ENCODE measurements at places on chromosomes 11 and 22. TPM values are rescaled to one million over a fixed set of nuclear protein-coding genes. Genes with fewer than 3 reads are reported as not detected.

GRCh38 chr22:37284126-37284804, 2.0 kb downstream of the CYTH4 start:
- no peak for DNase-seq

The TPBGL gene
- total RNA-seq = not detected

DNA sequence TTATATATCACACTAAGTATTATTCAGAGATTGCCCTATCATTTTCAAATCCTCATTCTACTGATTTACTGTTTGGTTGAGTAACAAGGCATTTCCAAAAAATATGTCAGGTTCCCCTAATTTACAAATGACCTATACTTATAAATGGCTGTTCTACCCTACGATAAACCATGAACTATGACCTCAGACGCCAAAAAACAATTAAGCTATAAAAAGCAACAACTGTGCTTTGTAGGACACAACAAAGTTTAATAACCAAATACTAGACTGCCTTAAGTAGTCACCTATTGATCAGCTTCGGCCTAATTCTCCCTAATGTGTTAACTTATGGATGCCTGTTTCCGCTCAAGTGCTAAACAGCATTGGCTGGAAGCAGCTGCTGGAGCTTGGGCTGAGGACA, 53.2 kb downstream of the PICALM start:
- no peak for DNase-seq

DNA sequence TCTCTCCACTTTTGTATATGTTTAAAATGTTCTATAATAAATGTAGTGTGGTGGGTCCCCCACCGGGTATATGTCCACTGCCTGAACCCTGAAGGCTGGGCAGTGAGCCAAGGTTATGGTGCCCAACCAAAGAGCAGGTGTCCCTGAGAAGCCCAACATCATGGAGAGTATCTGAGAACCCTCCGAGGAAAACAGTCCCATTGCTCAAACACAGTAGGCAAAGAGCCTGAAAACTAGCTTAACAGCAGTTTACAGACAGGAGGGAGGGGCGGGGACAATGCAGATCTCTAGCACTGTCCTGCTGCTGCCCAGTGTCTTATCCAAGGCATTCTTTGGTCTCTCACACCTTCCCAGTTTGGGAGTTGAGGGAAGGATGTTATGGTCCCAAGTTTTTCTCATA, 91.0 kb downstream of the TMPRSS5 start:
- DNase-seq = no peak

DNA sequence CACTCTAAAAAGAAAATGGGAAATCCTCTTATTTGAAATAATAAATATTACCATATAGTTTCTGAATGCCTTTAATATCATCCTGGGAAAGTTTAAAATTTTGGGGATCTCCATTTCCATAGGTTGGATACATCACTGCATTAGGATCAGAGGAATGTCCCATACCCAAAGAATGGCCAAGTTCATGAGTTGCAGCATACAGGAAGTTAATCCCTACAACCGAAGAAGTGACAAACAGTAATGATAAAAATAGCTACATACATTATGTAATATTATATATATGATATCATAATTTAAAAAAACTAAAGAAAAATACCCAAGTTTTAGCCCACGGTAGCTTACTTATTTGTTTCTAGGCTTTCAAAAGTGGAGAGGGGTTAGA, 7.4 kb downstream of the MMP7 start:
- DNase-seq = no peak

GRCh38 chr11:132631989-132632388, 900.3 kb downstream of the OPCML start:
- no peak for DNase-seq

DNA sequence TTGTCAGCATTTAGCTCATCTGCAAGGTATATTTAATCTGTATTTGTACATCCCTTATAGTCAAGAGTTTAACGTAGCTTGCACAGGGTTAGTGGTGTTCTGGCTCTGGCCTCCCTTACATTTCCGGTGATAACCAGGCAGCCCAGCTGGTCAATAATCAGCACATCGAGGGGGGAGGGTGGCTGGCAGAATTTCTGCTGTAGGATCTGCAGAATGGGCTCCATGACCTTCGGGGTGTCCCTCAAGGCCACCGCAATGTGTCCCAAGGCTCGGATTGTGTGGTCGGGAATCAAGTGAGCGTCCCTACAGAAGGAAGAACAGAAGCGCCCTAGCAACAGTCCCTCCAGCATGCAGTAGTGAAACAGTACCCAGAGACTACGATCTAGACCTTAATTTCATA, 25.1 kb downstream of the SERPIND1 start:
- DNase-seq = no peak

The SCN3B gene
- total RNA-seq = 0.05 TPM

DNA sequence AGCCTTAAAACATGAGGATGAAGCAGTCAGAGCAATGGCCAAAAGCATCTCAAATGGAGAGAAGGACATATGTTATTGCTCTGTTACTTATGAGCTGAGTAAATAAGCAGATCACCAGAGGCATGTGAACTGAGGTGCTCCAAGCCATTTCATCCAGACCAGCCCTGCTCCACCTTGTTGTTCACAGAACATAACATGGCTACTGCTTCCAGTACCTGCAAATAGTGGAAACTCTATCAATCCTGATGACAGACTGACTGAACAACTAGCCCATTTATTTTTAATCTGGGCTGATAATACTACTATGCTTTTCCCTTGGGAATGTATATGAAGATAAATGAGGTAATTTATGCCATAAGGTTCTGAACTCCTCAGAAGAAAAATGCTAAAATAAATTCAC, 1164.7 kb downstream of the FAM181B start:
- DNase-seq = no peak

DNA sequence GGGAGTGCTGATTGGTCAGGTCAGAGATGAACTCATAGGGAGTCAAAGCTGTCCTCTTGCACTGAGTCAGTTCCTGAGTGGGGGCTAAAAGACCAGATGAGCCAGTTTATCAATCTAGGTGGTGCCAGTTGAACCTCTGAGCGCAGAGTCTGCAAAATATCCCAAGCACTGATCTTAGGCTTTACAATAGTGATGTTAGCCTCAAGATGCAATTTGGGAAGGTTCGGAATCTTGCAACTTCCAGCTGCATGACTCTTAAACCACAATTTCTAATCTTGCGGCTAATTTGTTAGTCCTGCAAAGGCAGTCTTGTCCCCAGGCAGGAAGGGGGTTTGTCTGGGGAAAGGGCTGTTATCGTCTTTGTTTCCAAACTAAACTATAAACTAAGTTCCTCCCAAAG, 92.3 kb upstream of the PARVA start:
- peak; percentile 99 for DNase-seq

GRCh38 chr11:46588915-46589314, 4.9 kb downstream of the AMBRA1 start:
- no peak for DNase-seq

The TMEM184B gene
- total RNA-seq = 21.5 TPM

DNA sequence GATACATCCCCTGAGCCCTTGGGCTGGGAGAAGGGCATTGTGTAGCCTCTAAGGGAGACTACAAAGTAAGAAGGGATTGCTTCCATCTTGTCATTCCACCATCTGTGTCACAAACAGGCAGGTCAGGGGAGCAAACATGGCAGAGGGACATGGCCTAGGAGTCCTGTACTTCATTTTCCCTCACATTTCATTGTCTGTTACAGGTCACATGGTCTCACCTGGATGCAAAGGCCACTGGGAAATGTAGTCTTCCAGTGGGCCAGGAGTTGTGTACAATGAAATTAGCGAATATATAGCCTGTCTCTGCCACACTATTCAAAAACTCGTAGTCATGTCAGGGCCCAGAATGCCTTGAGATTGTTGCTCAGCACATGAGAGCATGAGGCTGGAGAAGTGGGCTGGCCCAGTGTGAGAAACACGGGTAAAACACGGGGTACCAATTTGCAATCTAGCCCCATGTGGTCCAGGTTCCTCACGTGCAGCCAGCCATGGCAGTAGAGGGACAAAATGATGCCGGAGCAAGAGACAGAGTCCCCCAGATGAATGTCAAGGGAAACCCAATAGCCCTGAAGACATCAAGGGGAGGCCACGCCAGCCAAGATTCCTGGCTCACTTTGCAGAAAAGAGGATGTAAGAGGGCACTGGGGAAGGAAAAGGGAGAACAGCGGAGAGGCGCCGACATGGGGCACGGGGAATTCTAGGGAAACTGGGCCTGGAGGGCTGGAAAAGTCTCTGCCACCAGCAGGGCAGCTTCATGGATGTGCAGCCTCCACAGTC, 47.7 kb upstream of the EMID1 start:
- no peak for DNase-seq

The MISFA gene
- 8.2 TPM for total RNA-seq

GRCh38 chr22:32623943-32624342, 149.3 kb downstream of the FBXO7 start:
- no peak for DNase-seq

The C22orf23 gene
- not detected for total RNA-seq

DNA sequence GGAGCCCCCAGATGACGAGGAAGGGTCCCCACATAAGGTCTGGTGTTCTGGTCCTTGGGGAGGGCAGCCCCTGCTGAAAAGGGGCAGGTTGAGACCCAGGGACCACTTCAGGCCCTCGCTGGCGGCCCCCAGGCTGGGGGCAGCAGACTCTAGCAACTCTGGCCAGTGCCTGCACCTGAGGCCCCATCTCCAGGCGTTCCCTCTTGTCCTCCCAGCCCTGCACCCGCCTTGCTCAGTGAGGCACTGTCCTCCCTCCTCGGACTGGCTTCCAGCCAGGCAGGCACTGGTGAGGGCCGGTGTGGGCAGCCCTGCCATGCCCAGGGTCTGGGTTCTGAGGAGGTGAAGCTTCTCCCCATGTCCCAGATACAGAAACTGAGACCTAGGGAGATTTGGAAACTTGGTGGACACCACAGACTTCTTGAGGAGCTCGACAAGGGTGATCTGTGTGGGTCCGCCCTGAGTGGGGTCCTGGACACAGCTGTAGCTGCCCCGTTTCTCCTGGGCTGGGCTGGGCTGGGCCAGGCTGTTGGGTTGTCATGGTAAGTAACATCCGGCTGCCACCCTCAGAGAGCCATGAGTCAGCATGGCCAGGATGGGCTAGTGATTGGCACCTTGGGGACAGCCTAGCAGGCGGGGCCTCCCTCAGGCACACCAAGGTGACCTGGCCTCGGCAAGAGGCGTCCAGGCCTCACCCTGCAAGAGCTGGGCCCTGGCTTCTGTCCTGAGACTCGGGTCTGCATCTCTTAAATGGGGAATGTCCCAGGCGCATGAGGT, 11.1 kb upstream of the PHLDA2 start:
- peak; percentile 95 for DNase-seq

The ANKK1 gene
- not detected for total RNA-seq

The TRABD gene
- 19.2 TPM for total RNA-seq

The NLRP10 gene
- 0.16 TPM for total RNA-seq

The C1QTNF6 gene
- 2.1 TPM for total RNA-seq

DNA sequence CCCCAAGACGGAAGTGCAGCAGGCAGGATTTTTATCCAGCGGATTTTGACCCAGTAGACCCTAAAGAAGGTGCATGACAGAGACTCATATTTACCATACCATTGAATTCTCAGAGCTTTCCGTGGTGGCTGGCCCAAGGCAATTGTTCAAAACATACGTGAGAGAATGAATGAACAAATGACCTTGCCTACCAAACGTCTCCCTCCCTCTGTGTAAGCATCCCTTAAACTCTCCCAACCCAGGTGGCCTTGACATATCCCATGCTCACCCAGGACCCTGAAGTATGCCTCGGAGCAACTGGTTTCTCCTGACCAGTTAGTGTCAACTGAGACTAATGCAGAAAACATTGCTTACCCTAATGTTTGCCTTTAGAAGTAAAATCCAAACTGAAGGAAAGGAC, 154.9 kb downstream of the TEAD1 start:
- DNase-seq = no peak

The BDNF gene
- total RNA-seq = 12.7 TPM

The GALR3 gene
- total RNA-seq = not detected

GRCh38 chr11:108960501-108960900, 295.6 kb downstream of the DDX10 start:
- peak; percentile 43 for DNase-seq

GRCh38 chr22:25645266-25645665, 80.8 kb downstream of the GRK3 start:
- no peak for DNase-seq

The IL17REL gene
- total RNA-seq = not detected

DNA sequence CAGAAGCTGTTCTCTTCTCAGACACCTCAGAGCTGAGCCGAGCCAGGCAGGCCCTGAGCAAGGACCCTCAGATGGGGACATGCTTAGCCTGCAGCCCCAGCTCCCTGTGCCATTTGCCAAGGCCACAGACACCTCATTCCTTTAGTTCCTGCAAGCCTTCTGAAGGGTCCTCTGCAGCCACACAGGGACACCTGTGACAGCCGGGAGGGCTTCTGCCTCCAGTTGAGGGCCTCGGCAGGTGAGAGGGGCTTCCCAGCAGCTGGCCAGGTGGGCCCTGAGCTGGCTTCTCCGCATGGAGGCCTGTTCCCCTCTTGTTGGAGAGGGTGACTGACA, 18.2 kb downstream of the INCENP start:
- no peak for DNase-seq

GRCh38 chr11:2090172-2091111, 48.7 kb downstream of the IGF2 start:
- DNase-seq = no peak

GRCh38 chr11:82556210-82556609, 177.5 kb downstream of the FAM181B start:
- DNase-seq = no peak

The HEPHL1 gene
- total RNA-seq = not detected

The APOL4 gene
- total RNA-seq = not detected

DNA sequence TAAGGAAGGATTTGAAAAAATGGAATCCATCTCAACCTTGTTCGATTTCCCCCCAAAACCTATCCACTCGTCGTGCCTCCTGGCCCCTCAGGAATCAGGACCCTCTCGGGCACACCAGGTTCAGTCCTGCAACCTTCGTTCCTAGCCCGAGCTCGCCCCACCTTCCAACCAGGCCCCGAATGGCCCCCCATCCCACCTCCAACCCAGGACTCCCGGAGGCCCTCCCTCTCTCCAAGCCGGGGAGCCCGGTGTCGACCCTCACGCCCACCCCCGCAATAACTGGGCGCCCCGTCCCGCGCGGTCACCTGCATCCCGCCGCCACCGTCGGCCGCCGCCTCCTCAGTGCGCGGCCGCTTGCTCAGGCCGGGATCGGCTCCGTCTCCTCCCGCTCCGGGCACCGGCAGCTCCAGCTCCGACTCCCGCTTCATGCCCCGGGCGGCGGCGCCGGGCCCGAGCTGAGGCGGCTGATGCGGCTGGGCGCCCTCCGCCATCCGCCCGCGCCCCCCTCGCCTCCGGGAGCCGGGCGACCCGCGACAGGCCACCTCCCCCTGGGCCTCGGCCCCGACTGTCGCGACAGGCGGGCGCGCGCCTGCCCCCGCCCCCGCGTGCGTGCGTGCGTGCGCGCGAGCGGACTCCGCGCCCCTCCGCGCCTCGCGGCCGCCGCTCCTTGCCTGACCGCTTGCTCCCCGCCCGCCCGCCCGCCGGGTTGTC, 534 bp downstream of the RBFOX2 start:
- DNase-seq = no peak

The OSBP2 gene
- total RNA-seq = 4.7 TPM

The ABCC8 gene
- not detected for total RNA-seq

- no peak for DNase-seq
These were observed 368.3 kb upstream of the SYN3 start for GRCh38 chr22:33426451-33426850.

All from A172 (cell line).